Fibroblast of the aortic adventitia (primary cell): ENCODE measurements at places on chromosomes 2 and 18. TPM values are rescaled to one million over a fixed set of nuclear protein-coding genes. Genes with fewer than 3 reads are reported as not detected.
A peak's percentile ranks its signal among the peaks of the same experiment; 100 is the strongest.

Gene ITGAV
- 174 and 193 TPM in 2 replicates for total RNA-seq

Gene ACADL
- 0.63 and 4.5 TPM in 2 replicates for total RNA-seq

Gene SRD5A2
- total RNA-seq = 0.09 TPM in 1 of 2 replicates, not detected in the other

Gene CRYBA2
- not detected in 2 replicates for total RNA-seq

Gene WNT6
- not detected in 2 replicates for total RNA-seq

Gene LYG1
- total RNA-seq = 0.09 TPM in 1 of 2 replicates, not detected in the other

Gene RMC1
- total RNA-seq = 21.3 and 22.7 TPM in 2 replicates

- DNase-seq = peak; percentile 41
Measured at GRCh38 chr2:190996338-190996946, 17.5 kb downstream of the STAT1 start.

DNA sequence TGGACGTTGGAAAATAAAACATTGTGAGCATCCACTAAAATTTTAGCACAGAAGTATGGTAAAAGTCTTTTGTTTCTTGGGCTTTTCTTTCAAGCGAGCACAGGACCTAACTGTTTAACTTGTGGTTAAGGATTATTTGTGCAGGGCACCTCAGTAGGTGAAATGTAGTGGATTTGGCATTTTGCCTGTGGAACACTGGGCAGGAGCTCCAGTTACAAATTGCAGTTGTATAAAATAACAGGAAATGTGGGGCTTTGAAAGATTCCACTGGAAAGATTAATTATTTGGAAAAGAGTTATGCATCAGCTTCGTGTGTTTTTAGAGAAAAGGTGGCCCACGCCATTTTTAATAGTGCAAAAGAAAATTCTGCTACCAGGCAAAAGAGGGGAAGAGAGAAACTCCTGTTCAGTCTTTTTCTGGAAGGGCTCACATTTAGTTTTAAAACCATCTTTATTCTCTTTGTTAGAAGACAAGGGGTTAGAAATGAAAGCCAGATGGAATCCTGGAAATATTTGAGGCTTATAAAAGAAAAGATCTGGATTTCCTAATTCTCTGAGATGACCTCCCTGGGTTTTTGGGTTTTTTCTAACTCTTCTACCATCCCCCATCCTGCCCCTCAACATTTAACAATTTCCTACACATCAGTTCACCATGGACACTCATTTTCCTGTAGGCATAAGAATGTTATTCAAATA is 144.3 kb upstream of the SERTAD2 start:
- peak; percentile 55 for DNase-seq

GRCh38 chr18:44178476-44178875 is 502.2 kb upstream of the SETBP1 start:
- DNase-seq = peak; percentile 32

DNA sequence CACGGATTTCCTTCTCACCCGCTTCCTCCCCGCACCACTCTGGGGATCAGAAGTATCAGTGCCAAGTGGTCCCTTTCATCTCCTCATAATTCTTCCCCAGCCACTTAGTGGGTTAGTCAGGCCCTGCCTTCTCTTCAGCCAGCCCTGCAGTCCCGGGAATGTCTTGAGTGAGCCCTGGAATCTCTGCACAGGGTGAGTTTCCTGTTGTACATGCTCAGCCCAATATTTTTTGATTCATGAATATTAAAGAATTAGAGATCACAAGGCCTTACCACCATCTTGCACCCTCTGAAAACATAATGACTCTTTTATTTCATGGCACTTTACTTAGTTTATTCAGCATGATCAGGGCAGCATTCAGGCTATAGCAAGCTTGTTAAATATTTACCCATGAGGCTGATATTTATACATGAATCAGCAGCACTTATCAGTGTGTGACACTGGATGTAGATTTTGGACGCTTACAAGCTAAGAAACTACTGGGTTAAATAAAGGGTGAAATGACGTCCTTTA is 159.4 kb upstream of the FOSL2 start:
- DNase-seq = peak; percentile 16

GRCh38 chr2:234970099-234970440 is 18.3 kb downstream of the SH3BP4 start:
- no peak for DNase-seq

GRCh38 chr2:179393481-179393880 is 128.8 kb upstream of the SESTD1 start:
- no peak for DNase-seq

GRCh38 chr18:48605408-48605845 is 66.6 kb downstream of the CTIF start:
- DNase-seq = no peak

GRCh38 chr2:121160366-121160765 is 124.6 kb downstream of the TFCP2L1 start:
- peak; percentile 5 for DNase-seq

DNA sequence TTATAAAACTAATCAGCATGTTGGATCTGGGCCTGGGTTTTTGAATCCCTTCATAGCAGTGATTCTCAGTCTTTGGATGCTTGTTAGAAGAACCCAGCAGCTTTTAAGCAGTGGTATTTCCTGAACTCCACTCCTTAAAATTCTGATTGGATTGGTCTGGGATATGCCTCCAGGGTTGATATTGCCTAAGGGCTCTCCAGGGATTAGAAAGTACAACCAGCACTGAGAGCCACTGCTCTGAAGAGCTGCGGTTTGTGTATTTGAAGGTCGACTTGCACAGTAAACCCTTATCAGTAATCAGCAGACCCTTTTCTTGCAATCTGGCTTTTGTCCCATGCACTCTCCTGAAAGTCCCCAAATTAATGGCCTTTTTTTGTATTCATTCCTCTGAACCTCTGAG is 17.0 kb upstream of the RBMS1 start:
- peak; percentile 70 for DNase-seq

GRCh38 chr2:105919826-105920225 is 175.1 kb downstream of the NCK2 start:
- DNase-seq = peak; percentile 45

DNA sequence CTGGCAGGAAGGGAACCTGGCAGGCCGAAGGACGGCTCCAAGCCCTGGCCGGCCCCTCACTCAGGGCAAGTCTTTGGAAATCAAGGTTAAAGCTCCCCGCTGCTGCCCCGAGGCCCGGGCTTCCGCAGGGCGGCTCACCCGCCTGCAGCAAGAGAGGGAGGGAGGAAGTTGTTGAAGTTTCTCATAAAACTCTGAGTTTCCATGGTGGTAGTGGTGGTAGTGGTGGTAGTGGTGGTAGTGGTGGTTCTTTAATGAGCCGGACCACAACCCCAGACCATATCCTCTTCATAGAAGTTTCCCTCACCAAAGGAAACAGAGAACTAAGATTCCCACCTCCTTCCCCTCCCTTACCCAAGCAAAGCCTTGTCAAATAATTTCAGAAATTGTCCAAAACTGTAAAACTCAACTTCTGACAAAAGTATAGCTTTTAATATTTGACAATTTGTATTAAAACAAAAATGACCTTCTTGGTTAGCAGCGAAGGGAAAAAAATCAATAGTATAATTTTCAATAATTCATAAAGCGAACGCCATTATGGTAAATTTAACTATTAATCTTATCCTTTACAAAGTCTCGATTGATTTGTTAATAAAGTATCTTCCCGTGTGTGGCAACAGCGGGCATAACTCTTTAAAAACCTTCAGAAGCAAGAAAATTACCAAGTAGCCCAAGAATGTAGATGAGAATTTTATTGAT is 1.5 kb upstream of the HOXD10 start:
- DNase-seq = no peak

DNA sequence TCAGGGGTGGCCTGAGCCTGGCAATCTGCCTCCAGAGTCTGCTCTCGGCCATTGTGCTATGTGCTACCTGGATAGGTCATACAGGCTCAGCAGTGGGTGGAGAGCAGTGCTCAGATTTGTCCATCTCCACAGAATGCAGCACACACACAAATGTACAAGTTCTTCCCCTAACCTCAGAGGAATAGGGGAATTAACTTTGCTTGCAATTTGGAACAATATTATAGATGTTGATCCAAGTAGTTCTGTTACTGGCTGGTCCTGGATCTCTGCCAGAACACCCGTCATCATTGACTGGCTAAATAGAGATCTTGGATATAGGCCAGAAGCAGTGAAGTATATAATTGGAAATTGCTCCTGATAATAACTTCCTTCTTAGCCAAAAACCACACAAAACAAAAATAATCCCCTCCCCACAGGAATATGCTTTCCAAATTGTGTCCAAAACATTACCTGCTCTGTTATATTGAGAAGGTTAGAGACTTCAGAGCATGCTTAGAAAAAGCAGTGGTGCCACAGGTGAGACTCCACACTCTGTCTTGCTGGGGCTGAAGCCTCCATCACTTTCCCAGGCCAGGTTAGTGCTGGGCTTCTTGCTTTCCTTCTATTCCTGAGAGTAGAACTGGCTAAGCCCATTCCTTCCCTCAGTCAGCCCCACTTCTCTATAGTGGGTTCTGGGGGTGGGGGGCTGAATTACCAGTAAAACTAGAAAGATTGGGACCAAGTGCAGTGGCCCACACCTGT is 38.8 kb downstream of the NCAPH start:
- DNase-seq = peak; percentile 66

- peak; percentile 93 for DNase-seq
Measured at GRCh38 chr2:189836644-189837043, 52.4 kb downstream of the PMS1 start.

DNA sequence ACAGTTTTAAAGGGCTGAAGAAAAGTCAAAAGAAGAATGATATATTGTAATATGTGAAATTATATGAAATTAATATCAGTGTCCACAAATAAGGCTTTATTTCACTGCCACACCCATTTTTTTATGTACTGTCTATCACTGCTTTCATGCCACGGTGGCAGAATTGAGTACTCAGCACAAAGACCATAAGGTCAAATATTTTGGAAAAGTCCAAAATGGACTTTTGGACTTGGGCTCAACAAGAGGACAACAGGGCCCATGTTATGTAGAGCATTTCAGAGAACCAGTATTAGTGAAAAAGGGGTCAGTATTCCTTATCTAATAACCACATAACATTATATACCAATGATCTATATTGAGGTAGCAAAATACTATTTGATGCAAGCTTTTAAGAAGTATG is 427.2 kb downstream of the EPHA4 start:
- no peak for DNase-seq

- peak; percentile 32 for DNase-seq
Measured at GRCh38 chr2:119233326-119234020, 9.8 kb downstream of the STEAP3 start.
